ENCODE measurements at places on chromosomes 5 and 9.
A peak's percentile ranks its signal among the peaks of the same experiment; 100 is the strongest.

DNA sequence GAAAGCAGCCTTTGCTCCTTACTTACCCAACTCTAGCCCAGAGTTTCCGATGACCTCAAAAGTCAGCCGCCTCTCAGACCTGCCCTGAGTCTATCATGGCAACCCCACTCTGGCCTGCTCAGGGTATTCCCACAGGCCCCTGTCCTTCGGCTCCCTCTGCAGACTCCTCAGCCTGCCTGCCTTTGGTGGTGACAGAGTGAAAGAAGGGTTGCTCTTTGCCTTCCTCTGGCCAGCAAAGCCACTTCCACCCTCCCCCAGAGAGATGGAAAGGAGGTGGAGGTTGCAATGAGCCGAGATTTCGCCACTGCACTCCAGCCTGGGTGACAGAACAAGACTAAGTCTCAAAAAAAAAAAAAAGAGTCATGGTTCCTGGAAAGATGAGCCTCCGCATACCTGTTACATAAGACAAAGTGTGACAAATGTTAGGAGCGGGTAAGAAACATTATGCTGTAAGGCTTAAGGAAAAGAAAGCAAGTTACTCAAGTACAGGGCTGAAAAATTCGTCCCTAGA lies 2.3 kb upstream of the SMIM33 start:
- DNase-seq, result no peak

DNA sequence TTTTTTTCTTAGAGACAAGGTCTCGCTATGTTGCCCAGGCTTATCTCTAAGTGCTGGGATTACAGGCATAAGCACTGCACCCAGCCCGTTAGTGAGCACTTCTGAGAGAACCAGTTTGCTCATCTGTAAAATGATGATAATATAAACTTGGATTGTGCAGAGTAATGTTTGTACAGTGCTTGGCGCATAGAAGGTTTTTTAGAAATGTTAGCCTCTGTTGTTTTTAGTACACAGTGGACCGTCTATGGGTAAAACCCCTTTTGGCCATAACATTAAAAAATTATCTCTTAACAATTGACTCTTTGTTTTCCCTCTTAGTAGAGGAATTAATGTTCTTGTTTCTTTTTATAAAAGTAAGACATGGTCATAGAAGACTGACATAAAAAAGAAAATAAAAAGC lies 202.1 kb downstream of the PCSK5 start:
- DNase-seq, result no peak

- DNase-seq, result no peak
Observed at GRCh38 chr9:28661853-28662252, 1088.6 kb upstream of the C9orf72 start.

DNA sequence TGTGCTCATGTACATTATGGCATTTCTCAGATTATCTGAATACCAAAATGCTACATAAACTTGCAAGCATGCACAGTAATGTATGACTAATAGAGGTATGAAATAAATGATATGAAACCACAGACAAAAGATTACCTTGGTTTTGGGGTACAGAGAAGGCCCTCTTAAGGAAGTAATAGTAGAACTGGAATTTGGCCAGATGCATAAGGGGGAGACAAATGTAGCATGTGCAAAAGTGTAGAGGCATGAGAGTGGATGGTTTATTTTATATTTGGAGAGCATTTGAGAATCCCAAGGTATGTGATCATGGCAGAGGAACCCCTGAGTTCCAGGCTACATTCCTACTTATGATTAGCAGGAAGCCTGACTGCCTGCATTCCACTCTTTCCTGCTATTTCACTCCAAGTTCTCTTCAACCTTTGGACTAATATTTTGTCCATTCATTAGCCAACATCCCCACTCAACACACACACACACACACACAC lies 74.2 kb downstream of the MAMDC2 start:
- no peak for DNase-seq

DNA sequence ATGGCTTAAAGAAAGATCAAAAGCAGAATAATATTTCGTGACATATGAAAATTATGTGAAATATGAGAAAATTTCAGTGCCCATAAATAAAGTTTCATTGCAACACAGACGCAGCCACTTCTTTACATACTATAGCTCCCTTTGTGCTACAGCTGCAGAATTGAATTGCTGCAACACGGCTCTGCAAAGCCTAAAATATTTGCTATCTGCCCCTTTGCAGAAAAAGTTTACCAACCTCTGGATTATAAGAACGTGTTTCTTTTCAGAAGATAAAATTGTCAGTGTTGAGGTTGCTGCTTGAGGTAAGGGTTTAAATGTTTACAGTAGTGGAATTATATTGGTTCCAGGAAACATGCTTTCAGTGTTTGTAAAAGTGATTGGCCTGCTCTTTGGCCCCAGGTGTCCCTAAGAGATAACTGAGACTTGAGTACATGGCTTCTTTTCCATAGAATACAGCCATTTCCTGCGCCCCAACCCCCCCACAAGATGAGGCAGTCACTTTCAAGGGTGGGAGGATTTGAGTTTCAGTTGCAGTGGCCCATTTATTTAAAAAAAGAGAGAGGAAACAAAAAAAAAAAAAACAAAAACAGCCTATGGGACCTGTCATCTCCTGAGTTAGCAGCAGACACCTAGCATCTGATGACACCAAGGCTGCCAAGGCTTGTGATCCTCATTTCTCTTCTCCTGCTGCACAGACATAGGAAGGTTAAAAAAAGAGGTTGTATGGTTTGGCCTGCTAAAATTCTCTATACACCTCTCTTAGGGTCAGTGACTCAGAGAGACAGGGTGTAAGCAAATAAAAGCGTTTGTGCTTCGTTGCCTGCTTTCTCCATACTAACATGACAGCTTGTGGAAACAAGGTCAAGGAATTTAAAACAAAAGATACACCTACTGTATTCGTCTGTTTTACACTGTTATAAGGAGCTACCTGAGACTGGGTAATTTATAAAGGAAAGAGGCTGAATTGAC lies 28.0 kb upstream of the HTR4 start:
- DNase-seq, result no peak

DNA sequence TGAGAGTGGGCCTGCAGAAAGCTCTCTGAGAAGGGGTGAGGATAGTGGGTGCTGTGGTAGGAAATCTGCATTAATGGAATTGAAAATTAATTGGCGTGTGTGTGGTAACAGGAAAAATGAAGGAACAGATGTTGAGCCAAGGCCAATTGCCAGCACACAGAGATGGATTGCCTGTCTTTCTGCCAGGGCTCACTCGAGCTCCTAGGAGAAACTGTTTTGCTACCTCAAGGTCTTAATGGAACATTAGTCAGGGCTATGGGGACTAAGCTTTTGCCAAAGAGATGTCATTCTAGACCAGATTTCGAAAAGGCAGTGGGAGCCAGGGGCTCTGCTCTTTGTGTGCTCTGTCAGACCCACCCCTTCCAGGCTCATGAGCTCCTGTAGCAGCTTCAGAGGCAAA lies 124.0 kb upstream of the EFNA5 start:
- DNase-seq, result no peak

- peak; percentile 50 for DNase-seq
Observed at GRCh38 chr5:98772415-98773213, 849 bp upstream of the RGMB start.

GRCh38 chr5:126857472-126858410 lies 80.8 kb downstream of the LMNB1 start:
- DNase-seq, result no peak

DNA sequence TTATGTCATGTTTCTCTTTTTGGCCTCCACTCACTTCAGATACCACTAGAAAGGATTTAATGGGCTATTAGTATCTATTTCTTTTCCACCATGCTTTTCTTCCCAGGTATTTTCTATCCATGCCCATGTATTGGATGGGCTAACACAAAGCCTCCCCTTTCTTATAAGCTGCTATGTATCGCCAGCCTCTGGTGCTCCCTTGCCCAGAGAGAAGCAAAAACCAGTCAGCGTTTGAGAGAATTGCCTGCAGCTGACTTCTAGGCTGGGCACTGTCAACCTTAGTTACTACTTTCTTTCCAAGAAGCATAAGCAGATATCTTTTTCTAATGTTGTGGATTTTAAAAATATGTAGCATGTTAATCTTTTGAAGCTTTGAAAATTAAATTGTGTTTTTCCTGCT lies 30.2 kb upstream of the HSPB3 start:
- no peak for DNase-seq

DNA sequence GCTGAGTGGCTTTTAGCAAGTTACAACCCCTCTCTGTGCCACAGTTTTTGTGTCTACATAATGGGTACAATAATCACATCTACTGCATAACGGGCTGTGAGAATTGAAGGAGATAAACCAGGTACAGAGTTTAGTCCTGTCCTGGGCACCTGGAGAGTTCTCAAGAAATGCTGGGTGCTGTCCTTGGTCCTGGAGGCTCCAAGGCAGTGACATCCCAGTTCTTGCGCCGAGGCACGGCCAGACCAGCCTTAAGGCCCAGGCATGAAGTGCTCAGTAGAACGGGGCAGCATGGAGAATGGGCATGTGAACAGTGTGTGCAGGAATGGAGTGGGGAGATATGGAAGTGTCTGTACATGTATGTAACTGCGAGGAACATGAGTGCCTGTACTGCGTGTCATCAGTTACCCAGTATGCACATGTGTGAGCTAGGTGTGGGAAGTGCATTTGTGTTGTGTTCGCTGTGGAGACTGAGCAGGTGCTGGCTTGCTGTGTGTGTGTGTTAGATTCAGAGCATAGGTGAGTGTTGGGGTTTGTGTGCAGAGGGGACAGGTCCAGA lies 6.3 kb upstream of the UNC5A start:
- DNase-seq, result no peak

DNA sequence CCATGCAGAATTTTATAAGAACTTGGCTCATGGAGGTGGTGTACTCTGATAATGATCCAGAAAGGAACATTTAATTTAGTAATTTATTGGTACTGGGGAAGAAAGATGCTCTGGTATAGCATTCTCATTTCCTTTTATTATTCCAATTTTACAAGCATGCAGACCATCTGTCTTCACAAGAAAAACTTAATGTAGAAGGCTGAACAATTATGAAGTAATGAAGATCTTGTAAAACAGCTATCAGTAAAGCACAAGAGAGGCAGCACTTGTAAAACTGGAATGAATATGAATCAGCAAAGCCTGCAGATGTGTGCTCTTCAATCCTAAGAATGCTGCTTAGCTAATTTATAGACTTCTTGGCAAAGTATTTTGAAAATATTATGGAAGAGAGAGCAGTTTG lies 300.0 kb downstream of the YTHDC2 start:
- DNase-seq, result no peak

All from CD8-positive, alpha-beta memory T cell (primary cell).